ENCODE measurements at places on chromosomes 5 and 9.
A peak's percentile ranks its signal among the peaks of the same experiment; 100 is the strongest.

DNA sequence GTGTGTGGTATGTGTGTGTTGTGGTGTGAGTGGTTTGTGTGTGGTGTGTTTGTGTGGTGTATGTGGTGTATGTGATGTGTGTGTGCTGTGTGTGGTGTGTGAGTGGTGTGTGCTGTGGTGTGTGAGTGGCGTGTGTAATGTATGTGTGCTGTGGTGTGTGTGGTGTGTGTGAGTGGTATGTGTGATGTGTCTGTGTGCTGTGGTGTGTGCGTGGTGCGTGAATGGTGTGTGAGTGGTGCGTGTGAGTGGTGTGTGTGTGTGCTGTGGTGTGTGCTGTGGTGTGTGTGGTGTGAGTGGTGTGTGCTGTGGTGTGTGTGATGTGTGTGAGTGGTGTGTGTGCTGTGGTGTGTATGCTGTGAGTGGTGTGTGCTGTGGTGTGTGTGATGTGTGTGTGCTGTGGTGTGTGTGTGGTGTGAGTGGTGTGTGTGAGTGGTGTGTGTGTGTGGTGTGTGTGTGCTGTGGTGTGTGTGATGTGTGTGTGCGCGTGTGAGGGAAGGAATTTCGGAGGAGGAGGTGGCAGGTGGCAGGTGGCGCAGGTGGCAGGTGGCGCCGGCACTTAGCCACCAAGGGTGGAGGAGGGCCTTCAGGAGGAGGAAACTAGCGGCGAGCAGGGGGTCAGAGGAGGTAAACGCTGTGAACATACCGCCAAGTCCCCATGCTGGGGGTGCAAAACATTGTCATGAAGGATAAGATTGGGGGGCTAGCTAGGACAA, 191.8 kb downstream of the MELK start:
- no peak for DNase-seq

- no peak for DNase-seq
These were observed at the start of gene PCDHGC5 for GRCh38 chr5:141488591-141489561. Gene PCDHGC5 (plus strand): TSS chr5:141489081. CDS start chr5:141489241, 160 bp downstream.

- DNase-seq: no peak
These were observed 296.1 kb downstream of the NDUFS4 start for GRCh38 chr5:53856506-53856905.

DNA sequence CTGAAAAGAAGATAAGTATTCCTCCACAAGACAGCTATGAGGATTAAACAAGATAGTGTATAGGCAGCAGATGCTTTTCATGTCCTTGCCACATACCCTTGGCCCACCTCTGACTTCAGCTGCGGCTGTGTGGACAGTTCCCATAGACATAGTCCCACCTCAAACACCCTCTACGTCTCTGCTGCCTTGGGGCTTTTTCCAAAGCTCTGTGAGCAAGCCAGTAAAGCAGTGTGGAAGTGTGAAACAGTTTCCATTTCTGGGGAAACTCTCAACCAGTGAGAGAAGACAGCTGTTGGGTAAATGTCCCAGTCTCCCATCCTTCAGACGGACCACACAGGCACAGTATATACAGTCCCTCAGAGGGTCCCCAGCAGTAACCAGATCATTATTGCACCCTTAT, 125.5 kb downstream of the CDK5RAP2 start:
- DNase-seq: no peak

GRCh38 chr5:66972004-66972403, 224.6 kb downstream of the CD180 start:
- no peak for DNase-seq

DNA sequence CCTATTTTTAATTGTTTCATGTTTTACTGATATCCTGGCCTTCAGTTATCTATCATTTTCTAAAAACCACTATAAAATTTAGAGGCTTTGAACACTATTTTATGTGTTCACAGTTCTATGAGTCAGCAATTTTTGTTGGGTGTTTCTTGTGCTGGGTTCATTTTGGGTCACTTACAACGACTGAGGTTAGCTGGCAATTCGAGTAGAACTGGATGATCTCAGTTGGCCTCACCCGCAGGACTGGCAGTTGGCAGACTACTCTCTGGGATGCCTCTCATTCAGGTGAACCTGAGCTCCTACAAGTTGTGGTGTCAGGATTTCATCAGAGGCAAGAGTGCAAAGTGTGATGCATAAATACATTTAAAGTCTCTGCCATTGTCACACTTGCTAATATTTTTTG, 151.0 kb upstream of the PAPPA start:
- DNase-seq: no peak

DNA sequence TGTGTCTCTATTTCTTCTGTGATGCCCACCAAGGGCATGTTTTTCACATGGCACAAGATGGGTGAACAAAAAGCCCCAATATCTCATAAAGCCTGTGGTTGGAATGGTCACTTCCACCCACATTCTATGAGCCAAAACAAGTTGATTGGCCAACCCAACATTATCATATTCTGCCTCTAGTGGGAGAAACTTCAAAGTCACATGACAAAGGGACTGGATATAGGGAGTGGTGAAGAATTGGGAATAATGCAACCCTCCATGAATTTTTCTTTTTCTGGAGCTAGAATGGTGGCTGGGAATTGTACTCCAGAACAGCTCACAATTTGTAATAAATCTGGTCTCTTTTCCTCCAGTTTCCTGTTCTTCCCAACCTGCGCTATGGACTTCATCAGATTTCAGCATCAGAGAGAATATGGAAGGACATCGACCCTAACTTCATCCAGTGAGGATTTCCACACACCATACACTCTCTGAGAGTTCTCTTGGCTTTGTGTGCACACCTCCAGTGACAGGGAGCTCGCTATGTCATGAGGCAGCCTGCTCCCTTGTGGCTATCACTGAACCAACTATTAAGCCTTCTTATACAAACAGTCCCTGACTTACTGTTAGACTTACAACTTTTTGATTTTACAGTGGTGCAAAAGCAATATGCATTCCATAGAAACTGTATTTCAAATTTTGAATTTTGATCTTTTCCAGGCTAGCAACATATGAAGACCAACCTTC, 12.0 kb upstream of the B4GALT1 start:
- no peak for DNase-seq

DNA sequence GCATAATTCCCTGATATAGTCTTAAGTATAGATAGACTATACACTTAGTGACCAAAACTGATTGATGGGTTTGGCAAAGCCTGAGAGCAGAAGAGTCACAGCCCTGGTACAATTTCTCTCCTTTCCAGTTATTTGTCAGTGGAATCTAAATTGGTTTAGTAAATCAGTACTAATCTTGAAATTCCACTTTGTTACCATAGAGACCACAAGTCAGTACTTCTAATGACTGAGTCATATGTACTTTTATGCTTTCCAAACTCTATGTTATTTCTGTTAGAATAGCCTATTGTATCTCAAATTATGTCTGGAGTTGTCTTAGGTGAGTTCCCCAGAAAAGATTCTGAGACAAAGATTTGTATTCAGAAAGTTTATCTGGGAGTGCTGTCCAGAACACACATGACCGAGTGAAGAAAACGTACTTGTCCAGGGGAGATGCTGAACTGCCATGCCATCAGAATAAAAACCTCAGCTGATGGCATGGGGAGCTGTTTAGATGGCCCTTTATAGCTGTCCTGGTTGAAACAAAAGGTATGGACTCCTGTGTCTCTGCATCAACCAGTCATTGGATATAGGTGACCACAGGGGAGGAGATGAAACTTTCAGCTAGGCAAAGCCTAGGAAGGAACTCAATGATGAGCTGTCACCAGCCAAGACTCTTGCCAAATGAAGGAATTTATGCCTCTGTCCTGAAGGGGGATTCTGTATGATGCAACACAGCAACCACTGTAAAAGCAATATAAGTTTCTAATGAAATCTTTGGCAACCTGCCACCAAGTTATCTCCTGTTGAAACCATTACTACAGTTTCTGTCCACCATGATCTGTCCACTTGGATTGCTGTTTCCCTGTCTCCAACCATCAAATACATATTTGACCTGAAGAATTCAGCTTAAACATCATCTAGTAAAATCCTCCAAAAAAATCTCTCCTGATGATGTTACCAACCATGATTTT, 18.0 kb upstream of the SMC2 start:
- no peak for DNase-seq

DNA sequence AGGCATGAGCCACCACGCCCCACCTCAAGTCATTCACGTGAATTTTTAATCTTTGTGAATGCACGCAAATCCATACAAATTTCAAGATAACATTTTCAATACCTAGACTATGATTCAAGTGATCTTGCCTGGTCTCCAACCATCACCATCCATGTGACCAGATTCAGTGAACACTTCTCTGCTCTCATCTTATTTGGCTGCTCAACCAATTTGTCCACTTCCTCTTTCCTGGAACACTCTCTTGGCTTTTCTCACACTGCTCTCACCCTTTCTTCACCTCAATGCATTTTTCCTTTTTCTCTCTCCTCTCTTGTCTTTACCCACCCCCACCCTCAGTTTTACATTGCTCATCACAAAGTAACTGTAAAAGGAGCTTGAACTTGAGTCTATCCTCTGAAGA, 354.7 kb upstream of the KIF2A start:
- DNase-seq: no peak

GRCh38 chr5:75337366-75338021, 474 bp downstream of the HMGCR start:
- peak; percentile 36 for DNase-seq

GRCh38 chr9:134099123-134099761, 31.4 kb upstream of the BRD3 start:
- DNase-seq: peak; percentile 58

DNA sequence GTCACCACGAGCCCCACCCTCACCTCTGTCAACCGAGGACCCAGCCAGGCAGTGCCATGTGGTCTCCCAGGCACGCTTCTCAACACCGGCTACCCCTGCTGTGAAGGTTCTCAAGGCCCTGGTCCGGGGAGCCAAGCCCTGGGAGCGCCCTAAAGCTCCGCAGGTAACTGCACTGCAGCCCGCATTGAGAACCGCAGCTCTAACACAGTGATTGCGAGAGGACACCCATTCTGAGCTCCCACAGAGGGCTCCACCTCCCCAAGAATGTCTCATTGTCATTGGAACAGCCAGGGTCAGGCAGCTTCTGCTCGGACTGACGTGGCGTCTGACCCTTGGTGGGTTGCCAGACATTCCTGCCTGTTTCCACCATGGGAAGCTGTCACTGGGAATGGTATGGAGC, 88.3 kb downstream of the ANKRD33B start:
- DNase-seq: no peak

DNA sequence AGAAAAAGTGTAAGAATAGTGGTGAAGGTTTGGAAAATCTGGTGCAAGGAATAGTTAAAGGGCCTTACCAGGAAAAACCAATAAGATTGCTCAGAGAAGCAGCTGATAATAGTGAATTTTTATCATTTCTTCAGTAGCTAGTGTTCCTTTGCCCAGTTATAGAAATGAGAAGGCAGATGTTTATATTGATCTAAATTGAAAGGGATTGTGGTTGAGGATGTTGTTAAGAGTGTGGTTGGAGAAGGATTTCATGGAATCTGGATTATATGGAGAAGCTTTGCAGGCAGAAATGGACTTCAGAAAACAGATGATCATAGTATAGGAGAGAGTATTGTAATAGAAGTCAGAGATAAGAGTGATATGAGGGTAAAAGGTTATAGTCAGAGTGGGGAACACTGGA, 102.6 kb downstream of the XRCC4 start:
- no peak for DNase-seq

DNA sequence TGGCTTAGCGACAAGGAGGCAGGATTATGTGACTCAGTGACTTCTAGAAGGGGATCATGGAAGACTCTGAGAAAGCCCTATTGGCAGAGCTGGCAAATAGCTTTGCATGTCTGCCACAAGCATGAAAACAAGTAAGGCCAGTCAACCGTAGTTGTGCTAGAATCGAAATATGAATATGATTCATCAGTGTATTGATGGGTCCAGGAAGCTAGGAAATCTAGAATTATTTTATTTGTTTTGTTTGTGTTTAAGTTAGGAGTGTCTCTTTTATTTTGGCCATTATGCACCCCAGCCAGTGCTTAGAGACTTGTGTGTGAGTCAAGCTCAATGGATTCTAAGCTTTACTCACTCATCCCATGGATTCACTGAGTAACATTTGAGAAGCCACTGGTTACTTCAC, 3.8 kb upstream of the ITGA2 start:
- DNase-seq: no peak

- no peak for DNase-seq
These were observed 337.3 kb upstream of the RFX3 start for GRCh38 chr9:3863111-3863528.

- no peak for DNase-seq
These were observed 5.6 kb downstream of the AMBP start for GRCh38 chr9:114072184-114073140.

- DNase-seq: no peak
These were observed 19.9 kb upstream of the CDH6 start for GRCh38 chr5:31173614-31174013.

- DNase-seq: no peak
These were observed 11.8 kb downstream of the ZNF608 start for GRCh38 chr5:124734574-124735168.

DNA sequence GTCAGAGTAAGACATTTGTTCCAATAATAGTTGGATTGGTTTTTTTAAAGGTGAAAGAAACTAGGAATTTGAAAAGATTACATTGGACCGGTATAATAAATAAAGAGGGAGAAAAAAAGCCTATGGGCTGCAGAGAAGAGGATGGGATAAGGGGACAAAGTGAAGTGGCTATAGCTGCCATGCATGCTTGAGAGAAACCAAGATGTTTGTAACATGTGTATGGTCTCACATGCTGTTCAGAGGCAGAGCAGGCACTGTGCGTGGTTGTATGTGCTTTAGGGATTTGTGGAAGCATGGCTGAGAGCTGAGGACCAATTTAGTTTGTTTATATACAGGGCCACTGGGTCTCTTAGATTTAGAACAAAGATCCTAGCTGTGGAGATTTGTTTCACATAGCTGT, 32.7 kb downstream of the LNPEP start:
- no peak for DNase-seq

GRCh38 chr9:89380437-89381307, 62.4 kb downstream of the SECISBP2 start:
- DNase-seq: no peak

DNA sequence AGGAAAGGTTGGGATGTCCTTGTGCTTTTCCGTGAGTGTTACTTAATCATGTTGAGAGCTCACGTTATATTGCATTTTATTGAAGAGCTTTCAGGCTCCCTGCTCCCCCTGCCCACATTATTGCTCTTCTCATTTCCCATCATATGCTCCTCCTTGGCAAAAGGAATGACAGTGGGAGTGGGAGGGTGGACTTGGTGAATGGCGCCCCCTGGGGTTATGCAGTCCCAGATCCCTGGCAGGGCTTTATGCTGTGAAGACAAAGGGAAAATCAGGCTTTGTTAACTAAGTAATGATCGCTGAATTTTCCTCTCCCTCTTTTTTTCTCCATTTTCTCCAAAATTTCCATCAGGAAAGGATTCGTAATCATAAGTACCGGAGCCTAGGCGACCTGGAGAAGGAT, 166.6 kb downstream of the SMARCA2 start:
- DNase-seq: no peak

DNA sequence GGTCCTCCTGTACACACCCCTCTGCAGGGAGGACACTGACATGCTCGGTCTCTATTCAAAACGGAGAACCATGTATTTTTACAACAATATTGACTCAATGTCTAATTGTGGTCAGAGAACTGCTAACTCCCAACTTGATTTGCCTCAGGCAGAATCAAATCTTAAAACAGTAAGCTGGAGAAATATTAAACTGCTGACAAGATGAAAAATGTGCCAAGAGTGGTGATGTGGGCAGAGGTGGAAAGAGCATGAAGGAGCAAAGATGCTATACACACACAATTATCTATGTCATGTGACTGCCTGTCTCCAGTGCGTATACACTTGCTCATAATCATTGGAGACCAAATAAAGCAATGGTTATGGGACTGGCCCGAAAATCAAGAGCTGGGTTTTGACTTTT, 556.1 kb upstream of the ZNF608 start:
- no peak for DNase-seq
